ENCODE measurements at places on chromosomes 4 and X.

- DNase-seq: no peak
Measured at GRCh38 chr4:89352541-89352940, 44.9 kb upstream of the GPRIN3 start.

DNA sequence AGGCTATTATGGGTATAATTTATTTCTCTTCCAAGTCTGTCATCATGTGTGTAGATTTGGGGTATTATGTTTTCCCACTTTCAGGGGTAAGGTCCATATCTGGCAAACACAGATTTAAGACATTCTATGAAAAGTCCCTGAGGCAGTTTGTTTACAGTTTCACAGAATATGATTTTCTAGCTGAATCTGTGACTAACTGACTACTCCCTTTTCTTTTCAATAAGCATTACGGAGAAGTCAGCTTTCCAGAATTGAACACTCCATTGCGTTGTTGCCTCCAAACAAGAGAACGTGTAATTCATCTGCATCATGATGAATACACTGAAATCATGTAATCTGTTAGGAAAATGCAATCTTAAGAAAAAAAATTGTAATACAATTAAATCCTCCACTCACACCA, 226.7 kb upstream of the SFRP2 start:
- DNase-seq: no peak

GRCh38 chrX:18828832-18829404, 121.5 kb downstream of the PPEF1 start:
- DNase-seq: peak; percentile 13

GRCh38 chrX:38824176-38824575, 22.9 kb downstream of the MID1IP1 start:
- no peak for DNase-seq

DNA sequence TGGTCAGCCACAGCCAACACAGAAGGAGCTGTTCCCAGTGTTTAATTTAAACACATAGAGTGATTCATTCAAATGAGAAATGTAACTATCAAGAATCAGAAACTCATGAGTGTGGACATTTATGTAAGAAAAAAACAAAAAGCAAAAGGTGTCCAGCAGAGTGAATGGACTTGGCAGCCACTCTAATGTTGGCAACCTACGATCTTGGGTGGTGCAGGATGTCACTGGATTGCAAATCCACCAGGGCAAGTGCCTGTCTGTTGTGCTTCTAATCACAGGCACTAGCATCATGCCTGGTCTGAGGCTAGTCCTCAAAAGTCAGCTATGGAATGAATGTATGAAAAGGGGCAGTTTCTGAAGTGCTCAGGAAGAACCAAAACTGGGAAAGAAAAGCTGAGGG, 277.7 kb upstream of the CLNK start:
- DNase-seq: no peak

- no peak for DNase-seq
Measured at GRCh38 chr4:110268790-110269189, 70.4 kb upstream of the ELOVL6 start.

DNA sequence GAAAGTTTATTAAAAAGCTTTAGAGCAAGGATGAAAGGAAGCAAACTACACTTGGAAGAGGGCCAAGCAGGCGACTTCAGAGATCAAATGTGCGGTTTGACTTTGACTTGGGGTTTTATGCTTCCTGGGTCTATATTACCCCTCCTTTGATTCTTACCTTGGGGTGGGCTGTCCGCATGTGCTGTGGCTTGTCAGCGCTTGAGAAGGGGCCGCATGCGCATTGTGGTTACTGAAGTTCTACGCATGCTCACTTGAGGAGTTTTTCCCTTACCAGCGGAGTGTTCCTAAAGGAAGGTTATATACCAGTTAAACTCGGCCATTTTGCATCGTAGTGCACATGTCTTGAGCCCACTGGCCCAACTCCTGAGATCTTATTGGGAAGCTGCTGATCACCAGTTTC, 9.9 kb downstream of the ZNF157 start:
- peak; percentile 58 for DNase-seq

Data from GM12864 (cell line).